ENCODE measurements at places on chromosomes 6 and 20.

DNA sequence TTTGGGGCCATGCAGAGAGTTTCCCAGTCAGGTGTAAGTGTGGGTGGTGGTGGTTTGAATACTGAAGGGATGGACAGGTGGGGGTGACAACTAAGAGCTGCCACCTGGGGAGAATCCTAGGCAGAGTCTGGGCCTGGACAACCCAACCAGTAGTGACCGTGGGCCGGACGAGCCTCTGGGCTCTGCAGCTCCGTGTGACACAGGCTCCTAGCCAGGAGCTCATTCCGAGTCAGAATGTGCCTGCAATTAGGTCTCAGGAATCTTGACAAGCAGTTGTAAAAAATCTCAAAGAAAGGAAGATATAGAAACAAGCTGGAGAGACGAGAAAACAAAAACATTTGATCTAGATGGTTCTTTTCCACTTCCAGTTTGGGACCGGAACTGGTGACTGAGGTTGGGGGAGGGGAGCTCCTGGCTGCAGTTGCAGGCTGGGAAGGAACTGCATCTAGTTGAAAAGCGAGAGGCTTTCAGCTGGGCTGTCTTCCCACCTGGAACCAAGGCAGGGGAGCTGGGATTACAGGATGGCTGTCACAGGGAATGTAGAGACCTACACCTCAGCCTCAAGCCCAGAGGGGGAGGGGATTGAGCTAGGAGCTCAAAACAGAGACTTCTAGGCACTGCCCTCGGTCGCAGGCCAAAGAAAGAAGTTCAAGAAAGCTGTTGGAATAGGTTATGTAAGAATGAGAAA is 156.9 kb downstream of the PAX1 start:
- DNase-seq = no peak

DNA sequence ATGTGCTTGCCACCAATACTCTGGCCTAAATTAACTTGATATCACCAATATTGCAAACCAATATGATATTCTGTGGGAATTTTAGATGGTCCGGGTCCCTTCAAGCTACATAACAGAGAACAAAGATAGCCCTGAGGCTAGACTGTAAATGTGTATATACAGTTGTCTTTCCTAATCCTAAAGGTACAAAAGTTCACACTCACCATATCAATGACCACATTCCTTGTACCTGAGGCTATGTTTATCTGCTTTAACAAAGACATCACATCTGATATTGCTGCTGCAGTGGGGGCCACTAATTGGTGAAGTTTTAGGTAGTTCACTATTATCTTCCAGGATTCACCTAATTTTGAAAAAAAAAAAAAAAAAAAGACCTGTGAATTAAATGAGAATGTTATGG is 38.6 kb upstream of the VGLL2 start:
- no peak for DNase-seq

- no peak for DNase-seq
Observed at GRCh38 chr6:33019372-33019771, 10.0 kb upstream of the HLA-DOA start.

- DNase-seq = no peak
Observed at GRCh38 chr6:148857798-148858390, 111.1 kb downstream of the UST start.

GRCh38 chr20:20946122-20946759 is 159.9 kb downstream of the LINC00237 start:
- no peak for DNase-seq

GRCh38 chr6:7439228-7439627 is 49.6 kb downstream of the RIOK1 start:
- no peak for DNase-seq

GRCh38 chr6:1903780-1904465 is 294.2 kb downstream of the FOXC1 start:
- no peak for DNase-seq

- DNase-seq = no peak
Observed at GRCh38 chr6:170162775-170163404, 128.0 kb downstream of the DLL1 start.

DNA sequence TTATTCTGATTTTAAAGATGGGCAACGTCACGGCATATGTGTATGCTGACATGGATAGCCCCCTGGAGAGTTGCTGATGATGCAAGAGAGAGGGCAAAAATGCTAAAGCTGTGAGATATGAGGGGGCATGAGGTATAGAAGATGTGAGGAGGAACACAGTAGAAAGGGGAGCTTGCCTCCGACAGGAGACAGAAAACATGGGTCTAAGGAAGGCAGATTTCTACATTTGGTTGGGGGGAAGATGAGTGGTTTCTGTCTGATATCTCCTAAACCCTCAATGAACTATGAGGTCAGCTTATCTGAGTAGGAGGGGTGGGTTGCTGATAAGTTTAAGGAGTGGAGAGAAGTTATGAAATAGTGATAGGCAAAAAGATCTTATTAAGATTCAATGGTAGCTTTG is 6.0 kb downstream of the RNF24 start:
- DNase-seq = no peak

- DNase-seq = no peak
Observed at GRCh38 chr6:106743612-106744011, 114.2 kb downstream of the QRSL1 start.

DNA sequence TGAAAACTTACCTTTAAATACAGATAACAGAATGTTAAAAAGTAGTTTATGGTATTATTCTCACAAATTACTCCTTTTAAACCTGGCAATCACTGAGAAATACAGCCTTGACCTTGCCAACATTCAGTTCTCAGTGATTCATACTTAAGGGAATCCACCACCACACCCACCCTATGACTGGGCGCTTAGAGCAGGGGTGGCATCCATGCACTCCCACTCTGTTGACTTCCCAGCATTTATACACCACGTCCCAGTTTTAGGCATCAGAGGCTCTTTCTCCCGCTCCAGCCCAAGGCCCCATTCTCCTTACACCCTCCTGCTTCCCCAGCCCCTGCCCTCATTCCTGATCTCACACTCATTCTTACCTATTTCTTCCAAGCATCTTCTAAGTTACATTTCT is 16.3 kb downstream of the TRAF3IP2 start:
- DNase-seq = no peak

GRCh38 chr6:1890071-1890470 is 280.4 kb downstream of the FOXC1 start:
- DNase-seq = no peak

- DNase-seq = no peak
Observed at GRCh38 chr6:134480593-134480992, 162.7 kb upstream of the SGK1 start.

GRCh38 chr6:25180630-25181349 is 98.4 kb upstream of the CARMIL1 start:
- no peak for DNase-seq

- no peak for DNase-seq
Observed at GRCh38 chr6:17672064-17672718, 34.5 kb downstream of the NUP153 start.

- DNase-seq = no peak
Observed at GRCh38 chr6:5998711-5999687, 7.7 kb downstream of the NRN1 start.

GRCh38 chr6:129577691-129578090 is 132.3 kb downstream of the ARHGAP18 start:
- no peak for DNase-seq

GRCh38 chr6:21636876-21637275 is 43.3 kb downstream of the SOX4 start:
- DNase-seq = no peak

DNA sequence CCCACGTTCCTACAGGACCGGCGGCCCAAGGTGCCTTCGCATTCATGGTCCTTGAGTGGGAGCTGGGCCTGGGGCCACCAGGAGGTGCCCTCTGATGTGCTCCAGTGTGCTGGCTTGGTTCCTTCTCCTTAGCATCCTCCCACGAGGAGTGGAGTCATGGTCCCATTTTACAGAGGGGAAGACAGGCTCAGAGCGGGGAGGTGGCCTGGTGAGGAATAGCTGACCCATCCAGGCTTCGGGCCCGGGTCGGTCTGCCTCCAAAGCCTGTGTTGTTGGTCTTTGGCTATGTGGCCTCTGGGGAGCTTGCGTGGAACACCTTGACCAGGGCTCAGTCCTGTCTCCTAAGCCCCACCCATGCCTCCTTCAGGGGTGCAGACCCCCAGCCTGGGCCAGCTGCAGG is 22.8 kb downstream of the RBM38 start:
- DNase-seq = no peak

- no peak for DNase-seq
Observed at GRCh38 chr6:52976591-52977035, 18.5 kb downstream of the GSTA4 start.

GRCh38 chr20:18428490-18429173 is 38.2 kb downstream of the DZANK1 start:
- no peak for DNase-seq

DNA sequence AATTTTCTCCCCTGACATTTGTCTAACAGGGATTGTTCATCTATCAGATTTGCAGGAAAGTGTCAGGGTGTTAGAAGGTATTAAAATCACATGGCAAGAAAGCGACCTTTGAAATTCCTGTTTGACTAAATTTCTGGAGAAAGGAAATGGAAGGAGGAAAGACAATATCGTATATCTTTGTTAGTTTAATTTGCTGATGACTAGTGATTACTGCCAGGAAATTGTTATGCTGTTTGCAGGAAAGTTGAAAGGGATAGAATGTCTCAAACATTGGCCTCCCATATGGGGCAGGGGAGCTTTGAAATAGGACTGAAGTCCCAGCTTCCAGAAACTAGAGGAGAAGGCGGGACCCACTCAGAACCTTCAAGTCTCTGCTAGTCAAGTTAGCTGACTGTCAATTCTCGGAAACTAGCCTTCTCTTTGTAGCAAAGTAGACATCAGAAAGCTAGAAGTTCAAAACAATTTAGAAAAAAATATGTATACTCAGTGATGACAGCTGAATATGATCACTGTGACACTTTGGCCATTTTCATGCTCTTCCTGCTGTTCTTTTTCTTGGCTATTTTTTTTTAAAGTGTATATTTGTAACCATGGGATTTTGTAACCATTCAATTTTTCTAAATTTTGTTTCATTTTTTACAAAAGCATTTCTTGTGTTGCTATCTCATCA is 53.4 kb upstream of the RALGAPA2 start:
- no peak for DNase-seq

DNA sequence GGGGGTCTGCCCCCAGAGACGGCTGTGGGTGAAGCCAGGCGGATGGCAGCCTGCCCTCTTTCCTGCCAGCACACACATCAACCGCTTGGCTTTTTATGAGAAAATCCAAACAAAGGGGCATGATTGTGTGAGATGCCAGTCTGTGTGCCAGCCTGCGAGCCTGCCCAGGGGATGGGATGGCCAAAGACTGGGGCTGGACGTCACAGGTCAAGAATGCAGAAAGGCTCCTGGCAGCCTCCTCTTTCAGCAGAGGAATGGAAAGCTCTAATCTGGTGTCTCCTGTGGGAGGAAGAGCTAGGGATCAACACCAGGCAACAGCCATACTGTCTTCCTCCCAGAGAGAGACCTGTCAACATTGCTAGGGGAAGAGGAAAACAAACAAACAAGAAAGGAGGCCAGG is 15.8 kb downstream of the TUBB2B start:
- no peak for DNase-seq

- no peak for DNase-seq
Observed at GRCh38 chr6:136146130-136146529, 104.0 kb downstream of the MTFR2 start.

GRCh38 chr6:112434896-112435435 is 87.8 kb downstream of the RFPL4B start:
- DNase-seq = no peak

DNA sequence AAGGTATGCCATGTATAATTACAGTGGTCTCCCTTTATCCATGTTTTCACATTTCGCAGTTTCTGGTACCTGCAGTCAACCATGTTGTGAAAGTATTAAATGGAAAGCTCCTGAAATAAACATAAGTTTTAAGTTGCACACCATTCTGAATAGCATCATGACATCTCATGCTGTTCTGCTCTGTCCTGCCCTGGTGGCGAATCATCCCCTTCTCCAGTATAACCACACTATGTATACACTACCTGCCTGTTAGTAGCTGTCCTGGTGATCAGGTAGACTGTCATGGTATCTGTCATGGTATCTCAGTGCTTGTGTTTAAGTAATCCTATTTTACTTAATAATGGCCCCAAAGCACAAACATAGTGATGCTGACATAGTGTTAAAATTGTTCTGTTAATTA is 97.1 kb downstream of the ZFAND3 start:
- DNase-seq = no peak

DNA sequence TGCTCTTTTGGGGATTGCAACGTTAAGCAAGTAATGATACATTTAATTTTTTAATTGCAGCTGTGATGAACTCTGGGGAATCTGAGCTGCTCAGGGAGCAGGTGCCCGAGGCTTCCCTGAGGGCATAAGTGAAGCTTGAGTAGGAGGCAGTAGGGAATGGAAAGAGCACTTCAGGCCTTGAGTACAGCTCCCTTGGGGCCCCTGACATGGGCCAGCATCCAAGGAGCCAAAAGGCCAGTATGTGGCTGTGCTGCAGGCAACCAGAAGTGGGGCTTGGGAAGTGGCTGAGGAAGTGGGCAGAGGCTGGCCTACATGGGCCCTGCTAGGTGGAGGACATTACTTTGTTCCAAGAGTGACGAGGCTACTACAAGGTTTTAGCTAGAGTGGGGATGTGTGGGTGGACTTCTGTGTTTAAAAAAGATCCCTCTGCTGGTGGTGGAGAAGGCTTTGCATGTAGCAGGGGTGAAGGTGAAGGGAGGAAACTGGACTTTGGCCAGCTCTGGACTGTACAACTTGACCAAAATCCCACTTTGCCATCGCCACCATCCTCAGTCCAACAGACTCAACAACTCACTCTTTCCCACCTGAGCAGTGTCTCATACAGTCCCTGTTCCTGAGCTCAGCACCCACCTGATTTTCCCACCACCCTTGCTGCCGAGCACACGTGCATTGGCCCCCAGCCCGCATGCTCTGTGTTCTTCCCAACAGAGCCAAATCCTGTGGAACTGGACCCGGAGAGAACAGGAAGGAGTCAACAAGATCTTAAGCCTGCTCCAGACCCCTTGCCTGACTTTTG is 10.9 kb upstream of the ZNF831 start:
- no peak for DNase-seq

- DNase-seq = no peak
Observed at GRCh38 chr6:144211160-144211559, 60.8 kb downstream of the STX11 start.

DNA sequence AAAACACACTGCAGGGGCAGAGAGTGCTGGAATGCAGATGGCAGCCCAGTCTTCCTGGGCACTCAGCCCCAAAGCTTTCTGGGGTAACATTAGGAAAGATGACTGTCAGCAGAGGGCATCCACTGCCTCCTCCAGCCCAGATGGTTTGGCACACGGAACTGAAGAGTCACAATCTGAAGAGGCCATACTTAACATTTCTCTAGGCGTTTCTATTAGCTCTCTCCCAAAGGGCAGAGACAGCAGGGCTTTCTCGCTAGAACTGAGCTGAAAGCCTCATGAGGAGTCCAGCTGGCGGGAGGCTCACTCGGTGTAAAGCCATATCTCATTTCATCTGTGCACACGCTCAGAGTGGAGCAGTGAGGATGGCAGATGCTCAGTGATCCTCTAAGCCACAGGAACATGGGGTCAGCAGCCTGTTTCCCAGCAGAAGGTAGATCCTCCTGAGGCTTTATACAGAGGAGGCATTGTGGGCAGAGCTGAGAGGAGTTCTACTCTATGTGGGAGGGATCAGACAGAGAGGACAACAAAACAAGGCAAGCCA is 28.1 kb downstream of the ALDH8A1 start:
- DNase-seq = no peak

- DNase-seq = no peak
Observed at GRCh38 chr6:53691252-53691651, 25.7 kb upstream of the KLHL31 start.

- DNase-seq = no peak
Observed at GRCh38 chr6:125985522-125985921, 818 bp upstream of the TRMT11 start.

GRCh38 chr6:150149146-150149545 is 6.3 kb downstream of the PPP1R14C start:
- DNase-seq = no peak
